Aorta (tissue), 5 donors: ENCODE measurements at places on chromosomes 3 and 15. TPM values are rescaled to one million over a fixed set of nuclear protein-coding genes. Genes with fewer than 3 reads are reported as not detected.

- DNase-seq: no peak
These were observed 52.7 kb upstream of the SPTSSB start for GRCh38 chr3:161423911-161424522.

GRCh38 chr3:187747506-187747905 lies 2.2 kb upstream of the BCL6 start:
- no peak for DNase-seq

Gene GPR15
- not detected for total RNA-seq

- no peak for DNase-seq
These were observed 445.4 kb upstream of the DPH6 start for GRCh38 chr15:35991386-35991785.

Gene PAQR5
- 1.9 TPM for total RNA-seq

DNA sequence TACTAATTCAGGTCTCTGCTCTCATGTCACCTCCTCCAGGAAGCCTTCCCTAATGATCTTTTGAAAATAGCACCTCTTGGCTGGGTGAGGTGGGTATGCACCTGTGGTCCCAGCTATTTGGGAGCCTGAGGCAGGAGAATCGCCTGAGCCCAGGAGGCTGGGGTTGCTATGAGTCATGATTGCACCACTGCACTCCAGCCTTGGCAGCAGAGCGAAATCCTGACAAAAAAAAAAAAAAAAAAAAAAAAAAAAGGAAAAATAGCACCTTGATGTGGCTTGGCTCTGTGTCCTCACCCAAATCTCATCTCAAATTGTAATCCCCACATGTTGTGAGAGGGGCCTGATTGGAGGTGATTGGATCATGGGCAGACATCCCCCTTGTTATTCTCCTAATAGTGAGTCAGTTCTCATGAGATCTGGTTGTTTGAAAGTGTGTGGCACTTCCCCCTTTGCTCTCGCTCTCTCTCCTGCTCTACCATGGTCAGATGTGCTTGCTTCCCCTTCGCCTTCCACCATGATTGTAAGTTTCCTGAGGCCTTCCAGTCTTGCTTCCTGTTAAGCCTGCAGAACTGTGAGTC lies 11.2 kb upstream of the RNU6-1 start:
- no peak for DNase-seq

Gene SLC24A5
- total RNA-seq: not detected

GRCh38 chr3:66442254-66443117 lies 58.3 kb downstream of the LRIG1 start:
- peak; percentile 70 for DNase-seq

Gene PEX11A
- 7.7 TPM for total RNA-seq

DNA sequence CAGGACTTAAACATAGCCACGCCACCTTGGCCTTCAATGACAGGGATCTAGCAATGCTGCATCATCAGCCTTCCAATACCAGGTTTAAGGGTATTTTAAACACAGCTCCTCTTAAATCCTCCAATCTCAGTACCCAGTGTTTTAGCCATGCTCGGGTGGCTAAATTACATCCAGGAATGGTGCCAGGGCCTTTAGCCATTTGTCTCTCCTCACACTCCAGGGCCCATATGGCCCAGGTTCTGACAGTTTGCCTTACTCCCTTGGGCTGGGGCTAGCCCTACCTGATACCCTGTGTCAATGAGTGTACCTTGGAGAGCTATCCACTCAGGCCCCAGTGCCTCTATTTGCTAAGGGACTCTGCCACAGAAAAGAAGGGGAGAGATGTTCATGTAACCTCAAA lies 29.4 kb downstream of the ZNF589 start:
- DNase-seq: no peak

Gene GCHFR
- total RNA-seq: 4.5 TPM
